ENCODE measurements at places on chromosomes 6 and 20.

- DNase-seq, result no peak
Observed at GRCh38 chr20:5608104-5608441, 142.1 kb upstream of the SHLD1 start.

GRCh38 chr6:156955494-156956183 is 178.5 kb downstream of the ARID1B start:
- no peak for DNase-seq

DNA sequence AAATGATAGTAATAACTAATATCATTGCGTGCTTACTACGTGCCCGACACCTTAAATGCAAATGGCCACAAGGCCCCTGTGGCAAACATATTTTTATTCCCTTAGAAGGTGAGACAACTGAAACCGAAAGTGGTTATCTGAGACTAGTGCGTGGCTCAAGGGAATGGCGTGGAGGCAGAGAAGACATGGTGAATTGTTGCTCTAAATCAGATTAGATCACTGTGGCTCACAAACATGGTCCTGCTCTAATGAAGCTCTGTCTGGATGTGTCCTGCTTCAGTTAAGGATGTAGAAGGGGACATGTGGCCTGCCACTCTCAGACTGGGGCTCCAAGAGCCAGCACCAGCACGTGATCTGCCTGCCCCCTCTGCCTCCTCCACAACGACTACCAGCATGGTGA is 124.2 kb upstream of the GMDS start:
- DNase-seq, result no peak

DNA sequence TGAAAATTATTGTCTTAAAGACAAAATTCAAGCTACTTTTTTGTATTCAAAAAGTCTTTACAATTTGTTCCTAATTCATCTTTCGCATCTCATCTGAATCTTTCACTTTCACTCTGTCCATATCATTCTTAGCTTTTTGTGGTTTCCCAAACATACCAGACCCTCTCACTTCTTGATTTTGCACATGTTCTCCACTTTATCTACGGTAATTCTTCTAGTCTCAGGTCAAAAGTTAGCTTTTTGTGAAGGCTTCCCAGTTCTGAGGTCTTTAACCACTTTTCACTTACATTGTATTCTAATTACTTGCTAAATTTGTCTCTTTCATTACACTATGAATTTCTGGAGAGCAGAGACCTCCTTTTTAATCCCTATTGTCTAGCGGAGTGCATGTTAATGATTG is 34.6 kb upstream of the EPHA7 start:
- DNase-seq, result no peak

DNA sequence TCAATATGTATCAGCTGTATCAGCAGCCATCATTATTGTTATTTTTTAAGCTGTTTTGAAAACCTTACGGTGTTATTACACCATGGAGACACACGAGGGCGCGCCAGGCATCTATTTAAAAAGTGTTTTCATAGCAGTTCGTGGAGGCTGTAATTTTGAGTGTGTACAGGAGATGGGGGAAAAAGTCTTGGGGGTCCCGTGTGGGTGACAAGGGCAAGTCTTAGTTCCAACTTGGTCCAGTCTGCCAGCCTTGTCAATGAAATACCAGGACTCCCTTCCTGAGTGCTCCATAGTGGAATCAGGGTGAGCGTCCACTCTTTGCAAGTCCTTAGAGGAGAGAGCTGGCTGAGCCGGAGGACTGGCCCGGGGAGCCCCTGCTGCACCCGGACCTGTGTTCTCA is 43.3 kb downstream of the SLC2A10 start:
- DNase-seq, result peak; percentile 31

- no peak for DNase-seq
Observed at GRCh38 chr6:130697271-130697994, 129.8 kb upstream of the SMLR1 start.

DNA sequence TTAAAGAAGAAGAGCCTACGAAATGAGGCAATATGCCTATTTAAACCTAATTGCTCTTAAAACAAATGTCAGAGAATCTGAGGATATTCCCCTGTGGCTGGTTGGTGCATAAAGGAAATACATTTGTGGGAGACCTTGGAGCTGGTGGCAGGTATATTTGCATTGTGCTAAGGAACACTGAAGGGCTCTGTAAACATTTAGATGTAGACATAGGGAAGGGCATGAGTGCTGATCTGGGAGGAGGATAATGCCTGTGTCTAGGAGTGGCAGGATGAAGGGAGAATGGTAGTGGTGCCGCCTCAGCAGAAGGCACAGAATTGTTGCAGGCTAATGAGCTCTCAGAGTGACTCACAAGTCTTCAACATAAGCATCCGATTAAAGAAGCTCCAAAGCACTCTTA is 85.8 kb downstream of the CD164 start:
- DNase-seq, result no peak

- DNase-seq, result peak; percentile 67
Observed at GRCh38 chr20:47610247-47610944, 108.7 kb downstream of the NCOA3 start.

GRCh38 chr6:161316531-161316930 is 42.7 kb upstream of the AGPAT4 start:
- DNase-seq, result no peak

- no peak for DNase-seq
Observed at GRCh38 chr6:75906871-75907270, 157.8 kb downstream of the MYO6 start.

DNA sequence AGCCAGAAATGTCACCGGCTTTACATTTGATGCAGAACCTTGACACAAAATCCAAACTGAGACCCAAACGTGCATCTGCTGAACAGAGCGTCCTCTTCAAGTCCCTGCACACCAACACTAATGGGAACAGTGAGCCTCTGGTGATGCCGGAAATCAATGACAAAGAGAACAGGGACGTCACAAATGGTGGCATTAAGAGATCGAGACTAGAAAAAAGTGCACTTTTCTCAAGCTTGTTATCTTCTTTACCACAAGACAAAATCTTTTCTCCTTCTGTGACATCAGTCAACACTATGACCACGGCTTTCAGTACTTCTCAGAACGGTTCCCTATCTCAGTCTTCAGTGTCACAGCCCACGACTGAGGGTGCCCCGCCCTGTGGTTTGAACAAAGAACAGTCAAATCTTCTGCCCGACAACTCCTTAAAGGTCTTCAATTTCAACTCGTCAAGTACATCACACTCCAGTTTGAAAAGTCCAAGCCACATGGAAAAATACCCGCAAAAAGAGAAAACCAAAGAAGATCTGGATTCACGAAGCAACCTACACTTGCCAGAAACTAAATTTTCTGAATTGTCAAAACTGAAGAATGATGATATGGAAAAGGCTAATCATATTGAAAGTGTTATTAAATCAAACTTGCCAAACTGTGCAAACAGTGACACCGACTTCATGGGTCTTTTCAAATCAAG is 108.4 kb downstream of the RTN4IP1 start:
- peak; percentile 93 for DNase-seq

DNA sequence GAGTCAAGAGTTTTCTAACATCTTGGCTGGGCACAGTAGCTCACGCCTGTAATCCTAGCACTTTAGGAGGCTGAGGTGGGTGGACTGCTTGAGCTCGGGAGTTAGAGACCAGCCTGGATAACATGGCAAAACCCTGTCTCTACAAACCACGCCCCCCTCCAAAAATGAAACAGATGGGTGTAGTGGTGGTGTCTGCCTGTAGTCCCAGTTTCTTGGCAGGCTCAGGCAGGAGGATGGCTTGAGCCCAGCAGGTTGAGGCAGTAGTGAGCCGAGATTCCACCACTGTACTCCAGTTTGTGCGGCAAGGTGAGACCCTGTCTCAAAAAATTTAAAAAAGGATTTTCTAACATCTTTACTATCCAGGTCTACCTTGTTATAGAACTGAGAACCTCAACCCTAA is 22.0 kb downstream of the FAM8A1 start:
- DNase-seq, result no peak

DNA sequence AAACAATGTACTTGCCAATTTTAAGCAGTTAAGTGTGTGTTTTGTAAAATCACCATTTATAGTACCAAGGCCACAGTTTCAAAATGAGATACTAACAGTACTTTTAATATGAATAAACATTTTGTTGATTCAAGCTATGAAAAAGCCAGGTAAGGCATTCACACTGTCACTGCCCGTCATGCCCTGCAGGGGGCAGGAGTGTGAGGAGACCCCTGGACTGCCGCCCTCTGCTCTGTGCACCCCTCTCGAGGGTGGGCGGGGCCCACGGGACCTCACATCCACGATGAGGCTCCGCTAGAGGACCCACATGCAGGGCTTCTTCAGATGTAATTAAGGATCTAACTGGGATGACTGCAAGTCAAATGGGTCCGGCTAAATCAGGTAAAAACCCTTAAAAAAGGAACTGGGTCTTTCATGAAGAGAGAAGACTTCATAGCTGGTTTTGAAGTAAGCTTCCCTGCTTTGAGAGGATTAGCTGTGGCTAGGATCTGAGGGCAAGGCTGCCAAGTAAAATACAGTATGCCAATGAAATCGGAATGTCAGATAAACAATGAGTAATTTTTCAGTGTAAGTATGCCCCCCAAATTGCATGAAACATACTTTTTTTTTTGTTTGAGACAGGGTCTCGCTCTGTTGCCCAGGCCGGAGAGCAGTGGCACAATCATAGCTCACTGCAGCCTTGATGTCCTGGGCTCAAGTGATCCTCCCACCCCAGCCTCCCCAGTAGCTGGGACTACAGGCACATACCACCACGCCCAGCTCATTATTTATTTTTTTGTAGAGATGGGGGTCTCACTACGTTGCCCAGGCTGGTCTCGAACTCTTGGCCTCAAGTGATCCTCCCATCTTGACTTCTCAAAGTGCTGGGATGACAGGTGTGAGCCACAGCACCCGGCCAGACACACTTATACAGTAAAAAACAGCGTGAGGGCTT is 18.7 kb downstream of the DIDO1 start:
- DNase-seq, result peak; percentile 72

DNA sequence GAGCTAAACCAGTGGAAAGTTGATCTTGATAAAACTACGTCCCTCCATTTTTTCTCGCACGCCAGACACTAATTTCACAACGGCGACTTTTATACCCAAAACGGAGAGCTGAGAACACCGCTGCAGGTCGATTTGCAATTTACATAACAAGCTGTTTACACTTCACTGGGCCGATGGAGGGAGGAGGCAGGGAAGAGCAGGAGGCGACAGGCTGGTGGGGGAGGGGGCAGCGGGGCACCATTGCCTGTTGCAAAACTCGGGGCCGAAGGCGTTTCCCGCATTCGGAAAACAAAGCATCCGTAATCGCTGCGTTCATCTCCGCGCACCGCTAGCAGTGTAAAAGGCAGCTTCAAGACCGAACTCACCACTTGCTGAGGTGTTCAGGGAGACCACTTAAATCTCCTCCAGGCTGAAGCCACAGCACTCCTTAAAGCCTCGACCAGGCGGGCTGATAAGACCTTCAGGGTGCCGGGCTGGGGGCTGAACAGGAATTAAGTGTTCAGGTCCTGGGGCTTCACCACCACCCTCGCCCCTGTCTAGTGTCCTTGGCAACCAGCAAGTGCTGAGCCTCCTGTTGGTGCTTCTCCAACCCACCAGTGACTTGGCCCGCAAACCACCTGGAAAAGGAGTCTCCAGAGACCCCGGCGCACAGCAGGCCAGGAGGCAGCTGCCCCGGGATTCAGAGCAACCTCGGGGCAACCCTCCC is 2.0 kb upstream of the FOXC1 start:
- no peak for DNase-seq

DNA sequence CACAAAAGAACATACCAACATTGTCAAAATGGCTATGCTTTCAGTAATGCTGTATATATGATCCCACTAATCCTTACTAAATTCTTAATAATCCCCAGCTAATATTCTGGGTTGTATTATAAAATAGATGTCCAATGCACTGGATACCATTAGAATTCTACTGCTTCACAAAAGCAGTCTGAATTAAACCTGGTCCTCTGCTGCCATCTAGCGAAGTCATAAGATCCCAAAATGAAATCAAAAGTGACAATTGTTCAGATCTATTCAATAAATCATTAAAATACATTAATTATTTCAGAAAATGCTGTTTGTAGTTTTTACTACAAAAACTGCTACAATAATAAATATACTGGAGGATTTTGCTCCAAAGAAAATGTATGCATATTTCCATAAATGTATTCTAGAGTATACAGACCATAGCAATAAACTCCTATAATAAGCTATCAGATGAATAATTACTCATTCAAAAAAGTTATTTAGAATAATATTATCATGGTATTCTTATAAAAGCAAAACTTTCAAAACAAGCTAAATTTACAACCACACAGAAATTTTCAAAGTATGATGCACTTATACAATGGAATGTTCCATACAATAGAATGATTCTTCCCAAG is 92.6 kb downstream of the RNGTT start:
- DNase-seq, result peak; percentile 80

DNA sequence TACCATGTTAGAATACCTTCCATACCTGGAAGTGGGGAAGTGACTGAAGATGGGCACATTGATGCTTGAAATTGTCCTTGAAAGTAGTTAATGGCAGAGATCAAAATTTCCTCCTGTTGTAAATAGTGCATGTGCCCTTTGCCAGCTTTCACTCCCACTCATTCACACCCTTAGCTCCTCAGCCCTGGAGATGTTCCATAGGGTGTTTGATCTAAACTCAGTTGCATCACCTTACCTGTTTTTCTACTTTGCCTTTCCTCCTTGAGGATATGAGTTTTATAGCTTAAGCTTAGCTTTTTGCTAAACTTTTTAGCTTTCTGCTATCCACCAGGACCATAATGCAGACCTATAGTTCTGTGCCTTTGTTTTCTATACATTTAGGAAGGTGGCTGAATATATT is 69.0 kb downstream of the CEP57L1 start:
- no peak for DNase-seq

DNA sequence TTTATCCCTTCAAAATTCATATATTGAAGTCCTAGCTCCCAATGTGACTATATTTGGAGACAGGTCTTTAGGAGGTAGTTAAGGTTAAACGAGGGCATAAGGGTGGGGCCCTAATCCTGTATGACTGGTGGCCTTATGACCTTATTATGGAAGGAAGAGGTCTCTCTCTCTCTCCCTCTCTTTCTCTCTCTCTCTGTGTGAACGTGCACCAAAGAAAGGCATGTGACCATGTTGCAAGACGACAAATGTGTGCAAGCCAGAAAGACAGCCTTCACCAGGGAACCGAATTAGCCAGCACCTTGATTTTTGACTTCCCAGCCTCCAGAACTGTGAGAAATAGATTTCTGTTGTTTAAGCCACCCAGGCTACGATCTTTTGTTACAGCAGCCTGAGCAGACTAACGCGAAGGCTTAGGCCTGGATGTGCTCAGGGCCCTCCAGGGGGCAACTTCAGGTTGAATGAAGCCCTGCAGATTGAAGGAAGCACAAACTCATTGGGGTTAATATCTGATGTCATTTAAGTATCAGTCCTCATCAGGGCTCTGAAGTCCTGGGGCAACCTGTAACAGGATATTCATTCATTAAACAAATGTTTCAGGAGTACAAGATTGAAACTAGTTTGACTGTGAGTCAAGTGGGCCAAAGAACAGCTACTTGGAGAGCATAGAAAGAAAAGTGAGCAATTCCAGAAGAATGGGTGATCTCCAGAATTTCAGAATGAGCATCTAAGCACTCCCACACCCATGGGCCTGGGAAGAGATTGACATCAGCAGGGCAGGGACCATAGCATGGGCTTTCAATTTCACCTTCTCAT is 157.4 kb upstream of the TNFAIP3 start:
- DNase-seq, result peak; percentile 38

DNA sequence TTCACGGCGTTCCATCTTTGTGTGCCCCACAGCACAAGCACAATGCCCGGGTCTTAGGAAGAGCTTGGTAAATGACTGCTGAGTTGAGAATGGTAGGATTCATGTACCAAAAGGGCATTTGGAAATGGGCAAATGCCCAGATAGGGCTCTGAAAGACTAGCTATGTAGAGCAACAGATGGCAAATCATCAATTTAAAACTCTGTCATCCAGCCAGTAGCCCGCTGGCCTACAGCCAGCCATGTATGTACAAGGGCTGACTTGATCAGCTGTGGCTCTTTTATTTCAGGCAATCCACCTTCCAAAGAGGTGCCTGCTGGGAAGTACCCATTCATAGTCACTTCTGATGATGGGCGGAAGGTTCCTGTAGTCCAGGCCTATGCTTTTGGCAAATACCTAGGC is 35.1 kb downstream of the NT5E start:
- DNase-seq, result no peak
